Type B pancreatic cell (in vitro differentiated cells): ENCODE measurements at places on chromosomes 7 and 10. TPM values are rescaled to one million over a fixed set of nuclear protein-coding genes. Genes with fewer than 3 reads are reported as not detected.

- peaks cover 29% of the 10 kb centered on the region for H3K27me3 ChIP-seq
- H3K36me3 ChIP-seq = no peaks in the 10 kb centered on the region
- H3K27ac ChIP-seq = no peak overlapping the region
These were observed 129.3 kb downstream of the TMEM178B start for GRCh38 chr7:141203177-141203576.

GRCh38 chr7:7803715-7804178, 85.3 kb upstream of the RPA3 start:
- no peak overlapping the region for H3K27ac ChIP-seq
- H3K36me3 ChIP-seq = no peaks in the 10 kb centered on the region
- DNase-seq = no peak
- H3K4me1 ChIP-seq = no peaks in the 10 kb centered on the region
- H3K4me3 ChIP-seq = no peak overlapping the region

GRCh38 chr10:406976-407375, 271.7 kb downstream of the ZMYND11 start:
- no peaks in the 10 kb centered on the region for H3K27me3 ChIP-seq
- DNase-seq = no peak
- H3K4me1 ChIP-seq = peaks cover 5% of the 10 kb centered on the region
- H3K36me3 ChIP-seq = peaks cover 63% of the 10 kb centered on the region
- no peak overlapping the region for H3K27ac ChIP-seq

- H3K4me1 ChIP-seq = no peaks in the 10 kb centered on the region
- no peak for DNase-seq
- H3K27ac ChIP-seq = no peak overlapping the region
- no peak overlapping the region for H3K4me3 ChIP-seq
- no peaks in the 10 kb centered on the region for H3K27me3 ChIP-seq
These were observed 316.6 kb upstream of the ANKRD30A start for GRCh38 chr10:36808625-36809362.

GRCh38 chr7:91346426-91346825, 82.2 kb downstream of the FZD1 start:
- no peaks in the 10 kb centered on the region for H3K36me3 ChIP-seq
- peaks cover 54% of the 10 kb centered on the region for H3K4me1 ChIP-seq
- DNase-seq = no peak

GRCh38 chr7:136114966-136115762, 138.0 kb upstream of the MTPN start:
- peaks cover 3% of the 10 kb centered on the region for H3K4me1 ChIP-seq
- H3K36me3 ChIP-seq = no peaks in the 10 kb centered on the region
- no peak overlapping the region for H3K27ac ChIP-seq
- peaks cover 5% of the 10 kb centered on the region for H3K27me3 ChIP-seq
- DNase-seq = no peak

DNA sequence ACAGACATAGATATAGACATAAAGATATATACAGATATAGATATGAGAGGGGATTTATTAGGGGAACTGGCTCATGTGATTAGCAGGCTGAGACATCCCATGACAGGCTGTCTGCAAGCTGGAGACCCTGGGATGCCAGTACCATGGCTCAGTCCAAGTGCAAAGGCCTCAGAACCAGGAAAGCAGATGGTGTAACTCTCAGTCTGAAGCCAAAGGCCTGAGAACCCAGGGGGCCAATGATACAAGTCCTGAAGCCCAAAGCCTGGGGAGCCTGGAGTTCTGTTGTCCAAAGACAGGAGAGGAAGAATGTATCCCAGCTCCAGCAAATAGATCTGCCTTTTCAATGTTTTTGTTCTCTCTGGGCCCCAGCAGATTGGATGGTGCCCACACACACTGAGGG, 5.5 kb downstream of the NCOA4 start:
- H3K4me3 ChIP-seq = peak overlapping the region; percentile 1
- no peak for DNase-seq
- peaks cover 47% of the 10 kb centered on the region for H3K4me1 ChIP-seq
- no peak overlapping the region for H3K27ac ChIP-seq
- no peaks in the 10 kb centered on the region for H3K27me3 ChIP-seq
- peaks cover 4% of the 10 kb centered on the region for H3K36me3 ChIP-seq

DNA sequence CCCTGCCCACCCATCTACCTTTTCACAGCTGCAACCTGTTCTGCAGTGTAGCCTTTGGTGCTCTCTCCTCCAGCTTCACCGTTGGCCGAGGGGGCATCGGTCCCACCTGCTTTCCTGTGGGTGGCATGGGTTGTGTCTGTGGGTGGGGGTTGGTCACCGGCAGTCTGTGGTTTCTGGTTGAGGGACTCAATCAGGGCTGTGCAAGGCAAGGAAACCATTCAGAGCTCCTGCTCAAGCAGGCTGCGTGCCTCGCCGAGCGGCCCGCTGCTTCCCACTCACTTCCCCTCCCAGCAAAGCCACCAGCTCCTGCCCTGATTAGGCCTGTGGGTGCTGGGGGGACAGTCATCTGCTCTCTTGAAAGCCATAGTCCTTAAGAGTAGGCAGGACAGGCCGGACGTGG, 9.8 kb downstream of the DNAJB12 start:
- peaks cover 6% of the 10 kb centered on the region for H3K36me3 ChIP-seq
- DNase-seq = no peak
- no peak overlapping the region for H3K27ac ChIP-seq
- H3K4me1 ChIP-seq = peaks cover 12% of the 10 kb centered on the region
- no peaks in the 10 kb centered on the region for H3K27me3 ChIP-seq
- no peak overlapping the region for H3K4me3 ChIP-seq

DNA sequence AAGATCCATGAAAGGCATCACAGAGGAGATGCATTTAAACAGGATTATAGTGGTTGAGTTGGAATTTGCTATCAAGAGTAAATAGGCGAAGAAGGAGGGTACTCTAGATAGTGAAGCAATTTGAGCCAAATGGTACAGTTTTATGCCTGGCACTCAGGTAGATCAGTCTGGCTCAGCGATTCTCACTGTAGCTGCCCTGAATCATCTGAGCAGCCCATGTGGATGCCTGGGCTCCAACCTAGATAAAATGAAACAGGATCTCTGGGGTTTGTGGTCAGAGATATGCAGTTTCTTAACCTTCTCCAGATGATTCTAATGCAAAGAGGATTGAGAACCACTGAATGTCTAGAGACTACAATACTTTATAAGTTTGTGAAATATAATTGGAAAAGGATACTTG, 282.0 kb upstream of the FZD1 start:
- H3K4me1 ChIP-seq = no peaks in the 10 kb centered on the region
- no peak for DNase-seq
- no peaks in the 10 kb centered on the region for H3K27me3 ChIP-seq
- peaks cover 29% of the 10 kb centered on the region for H3K36me3 ChIP-seq
- no peak overlapping the region for H3K27ac ChIP-seq
- no peak overlapping the region for H3K4me3 ChIP-seq

DNA sequence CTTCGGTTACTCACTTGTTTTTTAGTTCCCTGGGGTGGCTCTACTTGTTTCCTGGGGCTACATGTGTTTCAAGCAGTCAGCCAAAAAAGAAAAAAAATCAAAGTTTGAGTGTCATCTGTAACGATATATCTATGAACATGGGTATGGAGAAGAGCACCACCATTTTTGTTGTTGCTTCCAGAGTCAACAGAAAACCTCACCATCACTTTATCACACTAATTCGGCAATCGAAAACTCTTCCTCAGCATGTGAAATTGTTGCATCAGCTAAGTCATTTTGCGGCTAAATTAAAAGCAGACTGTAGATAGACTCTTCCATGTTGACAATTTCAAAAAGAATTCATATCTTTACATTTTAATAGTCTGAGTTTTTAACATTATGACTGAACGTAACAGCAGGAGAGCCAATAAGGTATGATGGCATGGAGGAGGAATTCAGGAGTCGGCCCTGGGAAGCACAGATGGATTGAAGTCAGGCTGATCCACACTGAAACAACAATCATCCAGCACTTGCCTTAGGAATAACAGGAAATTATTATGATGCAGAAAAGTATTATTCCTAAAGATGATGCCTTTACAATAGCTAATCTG, 455.7 kb upstream of the KLF6 start:
- peak overlapping the region; percentile 5 for H3K27ac ChIP-seq
- H3K4me3 ChIP-seq = no peak overlapping the region
- no peak for DNase-seq
- peaks cover 25% of the 10 kb centered on the region for H3K4me1 ChIP-seq
- peaks cover 5% of the 10 kb centered on the region for H3K27me3 ChIP-seq
- no peaks in the 10 kb centered on the region for H3K36me3 ChIP-seq

DNA sequence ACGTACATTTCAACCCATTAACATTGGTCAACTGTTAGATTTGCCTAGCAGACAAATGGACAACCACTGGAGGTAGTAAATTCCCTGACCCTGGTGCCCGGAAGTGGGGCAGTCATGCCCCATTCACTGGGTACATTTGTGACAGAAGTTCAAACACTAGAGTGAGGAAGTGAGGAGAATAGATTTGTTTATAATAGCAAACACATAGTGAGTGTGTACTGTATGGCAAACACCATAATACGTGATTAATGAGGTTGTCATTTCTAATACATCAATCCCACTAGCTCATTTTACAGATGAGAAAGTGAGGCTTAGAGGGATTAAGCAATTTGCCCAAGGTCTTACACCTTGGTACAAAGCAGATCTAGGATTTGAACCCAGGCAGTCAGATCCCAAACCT, 181.9 kb upstream of the MKLN1 start:
- H3K36me3 ChIP-seq = no peaks in the 10 kb centered on the region
- no peak overlapping the region for H3K27ac ChIP-seq
- no peaks in the 10 kb centered on the region for H3K4me1 ChIP-seq
- peaks cover 4% of the 10 kb centered on the region for H3K27me3 ChIP-seq
- H3K4me3 ChIP-seq = no peak overlapping the region

GRCh38 chr10:120998251-120998650, 147.1 kb downstream of the WDR11 start:
- H3K27ac ChIP-seq = no peak overlapping the region
- peaks cover 19% of the 10 kb centered on the region for H3K4me1 ChIP-seq
- H3K36me3 ChIP-seq = peaks cover 4% of the 10 kb centered on the region

- no peak overlapping the region for H3K4me3 ChIP-seq
- H3K27ac ChIP-seq = no peak overlapping the region
- peaks cover 5% of the 10 kb centered on the region for H3K27me3 ChIP-seq
- peaks cover 4% of the 10 kb centered on the region for H3K36me3 ChIP-seq
- no peak for DNase-seq
These were observed 327.3 kb downstream of the ADARB2 start for GRCh38 chr10:1410032-1410431.

DNA sequence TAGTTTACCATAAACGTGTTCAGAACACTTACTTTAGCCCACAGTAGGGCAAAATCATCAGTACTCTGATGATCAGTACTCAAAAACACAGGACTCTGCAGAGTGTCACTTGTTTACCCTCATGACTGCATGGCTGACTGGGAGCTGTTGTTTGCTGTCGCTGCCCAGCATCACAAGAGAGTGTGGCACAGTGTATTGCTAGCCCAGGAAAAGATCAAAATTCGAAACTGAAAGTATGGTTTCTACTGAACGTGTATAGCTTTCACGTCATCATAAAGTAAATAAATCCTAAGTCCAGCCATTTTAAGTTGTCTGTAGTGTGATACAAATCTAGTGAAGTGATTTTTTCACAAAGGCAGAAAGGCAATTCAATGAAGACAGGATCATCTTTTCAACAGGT, 184.6 kb downstream of the RAMP3 start:
- peaks cover 11% of the 10 kb centered on the region for H3K27me3 ChIP-seq
- no peak overlapping the region for H3K27ac ChIP-seq
- no peak overlapping the region for H3K4me3 ChIP-seq
- no peak for DNase-seq

GRCh38 chr10:63637901-63638327, 116.7 kb downstream of the REEP3 start:
- no peak overlapping the region for H3K4me3 ChIP-seq
- no peak overlapping the region for H3K27ac ChIP-seq
- no peak for DNase-seq

GRCh38 chr10:123017421-123018165, 8.8 kb downstream of the ACADSB start:
- peaks cover 3% of the 10 kb centered on the region for H3K36me3 ChIP-seq
- no peak overlapping the region for H3K4me3 ChIP-seq
- peak overlapping the region; percentile 62 for H3K27ac ChIP-seq
- H3K4me1 ChIP-seq = no peaks in the 10 kb centered on the region
- H3K27me3 ChIP-seq = no peaks in the 10 kb centered on the region

- peaks cover 11% of the 10 kb centered on the region for H3K4me1 ChIP-seq
- no peak for DNase-seq
- no peaks in the 10 kb centered on the region for H3K27me3 ChIP-seq
These were observed 37.7 kb upstream of the FAM3C start for GRCh38 chr7:121433775-121434174.

DNA sequence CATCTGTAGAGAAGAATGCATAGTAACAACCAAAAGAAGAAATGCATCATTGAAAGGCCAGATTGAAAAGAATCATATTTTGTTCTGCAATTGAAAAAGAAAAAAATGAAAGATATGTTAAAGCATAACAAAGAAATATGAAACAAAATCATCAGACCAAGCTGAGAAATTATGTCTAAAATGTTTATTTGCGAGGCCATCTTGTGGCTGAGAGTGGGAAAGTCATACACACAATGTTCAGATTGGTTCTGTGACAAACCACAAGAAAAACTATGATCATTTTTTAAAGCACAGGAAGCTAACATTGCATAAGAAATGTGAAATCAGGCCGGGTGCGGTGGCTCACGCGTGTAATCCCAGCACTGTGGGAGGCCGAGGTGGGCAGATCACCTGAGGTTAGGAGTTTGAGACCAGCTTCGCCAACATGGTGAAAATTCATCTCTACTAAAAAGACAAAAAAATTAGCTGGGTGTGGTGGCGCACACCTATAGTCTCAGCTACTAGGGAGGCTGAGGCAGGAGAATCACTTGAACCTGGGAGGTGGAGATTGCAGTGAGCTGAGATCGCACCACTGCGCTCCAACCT, 36.6 kb downstream of the ABCB5 start:
- no peak overlapping the region for H3K27ac ChIP-seq
- H3K4me1 ChIP-seq = no peaks in the 10 kb centered on the region
- no peak overlapping the region for H3K4me3 ChIP-seq
- DNase-seq = no peak
- no peaks in the 10 kb centered on the region for H3K36me3 ChIP-seq

GRCh38 chr7:27198871-27199801, 755 bp downstream of the HOXA13 start:
- peaks cover 95% of the 10 kb centered on the region for H3K27me3 ChIP-seq
- peaks cover 7% of the 10 kb centered on the region for H3K4me1 ChIP-seq

DNA sequence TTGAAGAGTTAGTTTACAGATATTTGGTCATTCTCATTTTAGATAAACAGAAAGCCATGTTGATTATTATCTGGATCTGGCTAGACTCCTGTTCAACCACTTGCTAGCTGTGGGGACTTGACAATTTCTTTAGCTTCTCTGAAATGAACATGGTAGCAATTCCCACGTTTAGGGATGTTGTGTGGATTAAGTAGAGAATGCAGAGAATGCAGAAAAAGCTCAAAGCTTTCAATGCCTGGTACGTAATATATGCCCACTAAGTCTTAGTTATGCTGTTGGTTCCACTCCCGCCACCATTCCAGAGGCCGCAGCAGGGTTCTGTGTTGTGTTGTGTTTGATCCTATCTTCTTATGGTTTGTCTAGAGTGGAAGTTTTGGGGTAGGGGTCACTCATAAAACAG, 39.2 kb upstream of the RPA3 start:
- no peak for DNase-seq
- H3K27ac ChIP-seq = no peak overlapping the region
- peaks cover 3% of the 10 kb centered on the region for H3K36me3 ChIP-seq

Gene SCIN
- 3.4 and 3.9 TPM in 2 replicates for total RNA-seq

Gene GIMAP6
- total RNA-seq = not detected in 2 replicates

Gene CFAP69
- total RNA-seq = 4.4 and 6.2 TPM in 2 replicates

Gene IDI1
- 45.2 and 54.1 TPM in 2 replicates for total RNA-seq

Gene GDF10
- total RNA-seq = 0.57 and 46.8 TPM in 2 replicates

Gene FXYD4
- total RNA-seq = 0.97 and 3.1 TPM in 2 replicates

Gene SDHAF3
- total RNA-seq = 18.3 and 18.4 TPM in 2 replicates

Gene NPY
- total RNA-seq = 1.5 and 3.3 TPM in 2 replicates

Gene SRI
- total RNA-seq = 72.1 and 120 TPM in 2 replicates

Gene GPR15LG
- total RNA-seq = 0.70 and 0.98 TPM in 2 replicates

Gene ACSL5
- total RNA-seq = 13.9 and 39.7 TPM in 2 replicates

Gene TMEM213
- total RNA-seq = not detected in 2 replicates
